ENCODE measurements at places on chromosomes 1 and 21.

GRCh38 chr1:25037174-25038074 lies 107.3 kb upstream of the RUNX3 start:
- no peak for DNase-seq

- no peak for DNase-seq
These were observed 29.4 kb upstream of the SLC26A9 start for GRCh38 chr1:205972491-205973168.

GRCh38 chr1:214455479-214455878 lies 95.9 kb downstream of the PTPN14 start:
- no peak for DNase-seq

DNA sequence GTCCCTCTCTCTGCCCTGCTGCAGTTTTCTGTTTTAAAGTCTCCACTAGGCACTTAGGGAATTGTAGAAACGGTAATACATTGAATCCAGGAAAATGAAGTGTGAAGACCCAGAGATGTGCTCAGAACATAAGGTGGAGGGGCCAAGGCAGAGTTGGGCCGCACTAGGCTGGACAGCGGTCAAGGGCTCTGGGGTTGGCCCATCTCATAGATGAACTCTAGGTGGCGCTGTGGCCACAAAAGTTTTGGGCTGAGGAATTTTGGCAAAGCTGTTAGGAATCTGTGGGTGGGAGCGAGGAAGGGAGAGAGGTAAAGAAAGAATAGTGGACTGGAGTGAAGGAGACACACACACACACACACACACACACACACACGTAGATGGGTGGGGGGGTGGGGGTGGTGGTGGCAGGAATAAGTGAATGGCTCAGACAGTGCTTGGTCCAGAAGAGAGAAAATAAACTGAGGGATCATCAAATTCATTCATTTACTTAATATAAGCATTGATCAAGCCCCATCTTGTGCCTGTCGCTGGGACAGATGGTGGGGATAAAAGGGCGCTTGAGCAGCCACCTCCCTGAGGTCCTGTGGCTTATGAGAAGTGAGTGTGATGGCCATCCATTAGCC lies 258.5 kb downstream of the TRABD2B start:
- peak; percentile 30 for DNase-seq

GRCh38 chr1:29519788-29520110 lies 283.4 kb downstream of the PTPRU start:
- no peak for DNase-seq

DNA sequence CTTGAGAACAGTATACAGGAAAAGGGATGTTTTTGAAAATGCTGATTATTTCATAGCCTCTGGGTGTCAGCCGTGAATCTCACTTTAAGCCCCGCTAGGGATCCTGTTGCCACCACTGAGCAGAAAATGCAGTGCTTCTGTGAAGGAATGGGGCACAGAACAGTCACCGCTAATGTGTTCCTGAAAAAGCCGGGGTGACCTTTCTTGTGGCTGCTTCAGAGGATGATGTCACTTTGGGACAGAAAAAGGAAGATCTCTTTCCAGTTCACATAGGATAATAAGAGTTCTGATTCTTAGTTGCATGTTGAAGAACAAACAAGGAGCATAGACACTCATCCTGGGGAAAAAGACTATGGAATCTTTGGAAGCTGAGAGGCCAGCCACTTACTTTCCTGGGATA lies 349.6 kb downstream of the DISC1 start:
- DNase-seq: no peak

- DNase-seq: no peak
These were observed 45.0 kb downstream of the KCNJ6 start for GRCh38 chr21:37871121-37871862.

DNA sequence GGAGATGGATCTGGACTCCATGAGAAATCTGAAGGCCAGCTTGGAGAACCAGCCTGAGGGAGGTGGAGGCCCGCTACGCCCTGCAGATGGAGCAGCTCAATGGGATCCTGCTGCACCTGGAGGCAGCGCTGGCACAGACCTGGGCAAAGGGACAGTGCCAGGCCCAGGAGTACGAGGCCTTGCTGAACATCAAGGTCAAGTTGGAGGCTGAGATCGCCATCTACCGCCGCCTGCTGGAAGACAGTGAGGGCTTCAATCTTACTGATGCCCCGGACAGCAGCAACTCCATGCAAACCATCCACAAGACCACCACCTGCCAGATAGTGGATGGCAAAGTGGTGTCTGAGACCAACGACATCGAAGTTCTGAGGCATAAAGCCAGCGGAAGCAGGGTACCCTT lies 601.5 kb upstream of the ZP4 start:
- DNase-seq: no peak
